ENCODE measurements at places on chromosomes 7 and 10.

DNA sequence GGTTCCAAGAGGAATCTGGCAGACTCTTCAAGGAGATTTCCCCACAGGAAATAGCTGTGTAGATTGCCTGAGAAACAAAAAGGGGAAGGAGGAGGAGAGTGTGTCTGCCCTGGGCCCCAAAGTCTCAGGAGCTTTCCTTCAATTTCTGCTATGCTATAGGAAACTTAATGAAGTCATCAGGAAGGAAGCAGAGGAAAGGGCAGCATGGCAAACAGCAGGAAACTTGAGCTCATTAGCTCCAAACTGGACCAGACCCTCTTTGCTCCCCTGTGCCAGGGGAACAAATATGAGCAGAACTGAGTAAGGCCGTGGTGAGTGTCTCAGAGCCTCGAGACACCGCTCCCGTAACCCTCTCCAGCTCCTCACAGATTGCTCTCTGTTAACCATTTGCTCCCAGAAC is 4.8 kb upstream of the KCNIP2 start:
- DNase-seq = no peak

DNA sequence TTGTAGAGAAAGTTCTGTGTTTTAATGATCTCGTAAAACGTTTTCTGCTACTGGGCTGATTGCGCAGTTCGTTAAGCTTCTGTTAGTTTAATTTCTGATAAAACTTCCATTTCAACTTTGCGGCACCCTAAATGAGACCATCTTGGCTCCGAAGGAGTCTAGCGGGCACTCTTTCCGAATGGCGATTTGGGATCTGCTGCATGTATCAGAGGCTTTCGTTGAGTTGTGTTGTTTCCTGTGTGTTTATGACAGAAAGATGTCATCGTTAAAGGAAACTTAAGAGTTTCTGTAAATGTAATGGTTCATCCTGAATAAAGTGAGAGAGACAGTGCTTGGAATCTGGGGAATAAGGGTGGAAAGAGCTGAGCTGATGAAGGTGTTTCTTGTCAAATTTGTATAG is 174.7 kb downstream of the TCF7L2 start:
- DNase-seq = no peak

DNA sequence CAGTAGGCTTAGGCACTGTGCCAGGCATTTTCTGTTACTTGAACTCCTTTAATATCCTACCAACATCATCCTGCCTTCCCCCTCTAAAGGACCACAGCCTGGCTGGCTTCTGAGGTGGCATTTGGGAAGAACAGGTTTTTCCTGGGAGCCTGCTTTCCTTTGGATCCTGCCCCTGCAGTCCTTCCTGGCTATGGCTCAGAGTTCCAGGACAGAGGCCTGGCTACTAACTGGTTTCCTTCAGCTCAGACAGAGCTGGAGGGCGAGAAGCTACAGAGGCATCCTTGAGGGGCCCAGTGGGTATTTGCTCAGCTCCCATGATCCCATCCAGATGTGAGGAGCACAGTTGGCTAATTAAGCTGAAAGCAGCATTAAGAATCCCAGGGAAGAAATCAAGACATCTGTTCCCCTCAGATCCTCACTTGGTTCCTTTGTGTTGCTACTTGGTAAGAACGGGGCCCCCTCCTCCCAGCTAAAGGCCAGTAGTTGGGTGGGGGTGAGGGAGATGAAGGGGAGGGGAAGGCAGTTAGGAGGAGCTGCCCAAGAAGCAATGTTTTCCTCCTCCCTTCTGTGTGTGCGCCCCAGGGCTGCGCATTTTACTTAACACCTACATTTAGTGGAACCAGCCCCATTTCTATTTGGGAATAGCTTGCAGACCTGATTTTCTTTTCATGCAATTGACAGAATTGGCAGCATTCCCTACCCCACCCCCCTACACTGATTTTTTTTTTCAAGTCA is 142.6 kb upstream of the SORCS3 start:
- DNase-seq = no peak

GRCh38 chr7:36906956-36907635 is 182.8 kb upstream of the AOAH start:
- no peak for DNase-seq

DNA sequence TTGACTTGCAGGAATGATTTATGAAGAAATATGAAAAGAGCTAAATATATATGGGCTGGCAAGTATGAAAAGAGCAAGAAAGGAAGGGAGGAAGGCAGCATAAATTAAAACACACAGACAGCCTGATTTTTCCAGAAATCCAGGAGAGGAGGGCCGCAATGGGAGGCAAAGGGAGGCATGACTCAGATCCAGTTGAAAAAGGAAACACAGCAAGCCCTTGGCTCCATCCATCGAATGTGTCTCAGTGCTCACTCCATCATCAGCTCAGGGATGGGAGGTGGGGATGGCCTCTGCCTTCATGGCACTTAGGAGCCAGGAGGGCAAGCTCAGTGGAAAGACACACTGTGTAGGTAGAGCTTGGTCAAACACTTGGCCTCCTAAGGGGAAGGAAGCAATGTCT is 75.7 kb upstream of the PDZD8 start:
- no peak for DNase-seq

All from stimulated activated CD8-positive, alpha-beta memory T cell treated with anti-CD3 and anti-CD28 coated beads, Interleukin-4, amount 100 ng/mL, for 1 hour (primary cell).